Nephron progenitor cell (in vitro differentiated cells): ENCODE measurements at places on chromosomes 6 and 20.

DNA sequence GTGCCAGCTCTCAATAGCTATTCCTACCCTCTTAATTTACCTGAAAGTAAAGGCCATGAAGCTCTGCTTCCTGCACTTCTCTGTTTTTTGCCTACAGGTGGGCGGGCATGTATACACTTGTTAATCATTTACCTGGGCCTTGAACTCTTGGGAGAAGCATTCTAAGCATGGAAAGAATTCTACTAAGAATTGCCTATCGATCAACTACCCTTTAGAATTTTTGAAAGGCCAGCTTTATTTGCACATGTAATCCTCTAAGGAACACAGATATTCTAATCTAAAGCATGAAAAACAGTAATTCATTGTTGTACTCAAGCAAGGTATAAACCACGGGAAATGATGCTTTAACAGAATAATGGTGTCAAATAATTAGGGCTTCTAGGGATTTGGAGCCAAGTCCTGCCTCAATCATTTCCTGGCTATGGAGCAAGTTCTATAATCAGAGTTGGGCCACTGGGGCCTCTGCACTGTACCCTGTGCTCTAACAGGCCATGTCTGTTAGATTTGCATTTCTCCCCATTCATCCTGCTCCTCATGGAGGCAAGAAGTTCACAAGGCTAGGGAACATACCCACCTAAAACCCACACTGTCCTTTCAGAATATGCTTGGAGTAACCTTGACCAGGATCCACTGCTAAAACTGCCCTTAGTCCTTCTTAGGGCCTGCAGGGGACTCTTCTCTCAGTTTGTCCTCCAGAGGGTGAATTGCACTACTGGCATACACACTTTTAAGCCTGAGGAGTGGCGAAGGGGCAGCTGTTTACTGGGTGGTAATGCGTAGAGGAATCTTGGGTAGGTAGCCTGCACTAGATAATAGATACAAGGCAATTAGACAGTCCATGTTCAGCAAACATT, 276.4 kb upstream of the JAG1 start:
- DNase-seq = no peak

GRCh38 chr20:16296931-16297330, 276.3 kb downstream of the KIF16B start:
- DNase-seq = no peak

GRCh38 chr6:1004885-1005630, 306.8 kb upstream of the FOXQ1 start:
- no peak for DNase-seq

GRCh38 chr6:44660561-44661220, 273.2 kb downstream of the CDC5L start:
- DNase-seq = no peak

GRCh38 chr6:90982581-90982980, 395.7 kb upstream of the MAP3K7 start:
- no peak for DNase-seq

GRCh38 chr20:37917461-37917860, 14.5 kb downstream of the VSTM2L start:
- no peak for DNase-seq

GRCh38 chr20:50561379-50562078, 51.3 kb downstream of the PTPN1 start:
- no peak for DNase-seq
